Small intestine (tissue), 16 donors: ENCODE measurements at places on chromosomes 6 and 20. TPM values are rescaled to one million over a fixed set of nuclear protein-coding genes. Genes with fewer than 3 reads are reported as not detected.

Gene GMPR
- polyA plus RNA-seq: 4.8 TPM

Gene RWDD2A
- polyA plus RNA-seq: 6.2 TPM

Gene NOX3
- not detected for polyA plus RNA-seq

Gene OPRL1
- polyA plus RNA-seq: not detected

Gene TSPYL4
- polyA plus RNA-seq: 11.8 TPM

Gene TNFRSF6B
- polyA plus RNA-seq: 7.3 TPM

Gene PHACTR3
- 5.2 TPM for polyA plus RNA-seq

Gene PCNA
- polyA plus RNA-seq: 77.8 TPM

Gene OLIG3
- polyA plus RNA-seq: not detected

Gene OR2J3
- not detected for polyA plus RNA-seq

Gene GSTA3
- polyA plus RNA-seq: not detected

Gene BNIP5
- polyA plus RNA-seq: 17.2 TPM

Gene CST5
- not detected for polyA plus RNA-seq

Gene TRIM31
- polyA plus RNA-seq: 27.5 TPM

Gene FOXF2
- polyA plus RNA-seq: 8.1 TPM

Gene FKBP1C
- 1.2 TPM for polyA plus RNA-seq

Gene C6orf163
- 2.4 TPM for polyA plus RNA-seq

Gene SDCBP2
- polyA plus RNA-seq: 94.4 TPM

Gene GPR6
- not detected for polyA plus RNA-seq

Gene MDFI
- polyA plus RNA-seq: 22.9 TPM

Gene SIM1
- polyA plus RNA-seq: not detected

Gene MATN4
- not detected for polyA plus RNA-seq

Gene CCN2
- 1.3 TPM for polyA plus RNA-seq

Gene CALHM4
- not detected for polyA plus RNA-seq

Gene ENPP3
- polyA plus RNA-seq: 8.9 TPM

Gene PACRG
- polyA plus RNA-seq: not detected

Gene SCUBE3
- 3.0 TPM for polyA plus RNA-seq

Gene HLA-DPB1
- polyA plus RNA-seq: 81.9 TPM

Gene C20orf202
- 0.81 TPM for polyA plus RNA-seq

Gene RBPJL
- 0.04 TPM for polyA plus RNA-seq
